ENCODE measurements at places on chromosomes 2 and 18.

DNA sequence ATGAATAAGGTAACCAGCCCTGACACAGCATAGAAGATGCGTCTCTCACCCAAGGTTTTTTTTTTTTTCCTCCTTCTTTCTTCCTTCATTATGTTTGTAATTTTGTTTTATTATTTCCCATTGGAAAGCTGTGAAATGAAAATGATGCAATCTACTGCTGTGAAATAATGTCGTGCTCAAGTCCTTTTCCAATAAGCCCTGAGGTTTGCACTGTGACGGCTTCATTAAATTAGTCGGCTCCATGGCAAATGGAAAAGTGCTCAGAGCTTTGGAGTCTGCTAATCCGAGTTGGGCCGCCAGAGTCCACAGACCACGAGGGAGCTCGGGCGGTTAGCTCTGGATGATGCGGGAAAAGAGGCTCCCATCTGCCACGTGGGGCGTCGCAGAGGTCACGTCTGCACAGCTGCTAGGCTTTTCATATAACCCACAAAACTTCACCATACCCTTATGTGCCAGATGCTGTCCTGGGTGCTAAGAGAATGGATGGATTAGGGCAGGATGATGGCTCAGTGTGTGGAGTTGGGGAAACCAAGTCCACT is 92.3 kb upstream of the CAPN13 start:
- no peak for DNase-seq

- DNase-seq, result no peak
Observed at GRCh38 chr2:28318023-28318422, 74.6 kb upstream of the FOSL2 start.

- DNase-seq, result no peak
Observed at GRCh38 chr2:227401550-227401949, 13.8 kb upstream of the SCYGR1 start.

GRCh38 chr2:131103165-131103564 is 2.0 kb upstream of the PLEKHB2 start:
- no peak for DNase-seq

- peak; percentile 12 for DNase-seq
Observed at GRCh38 chr2:239394346-239394945, 6.4 kb downstream of the HDAC4 start.

- DNase-seq, result no peak
Observed at GRCh38 chr18:55510809-55511208, 77.2 kb downstream of the TCF4 start.

GRCh38 chr2:83067947-83068346 is 1391.1 kb downstream of the SUCLG1 start:
- no peak for DNase-seq

GRCh38 chr18:27959101-27959500 is 217.8 kb downstream of the CDH2 start:
- DNase-seq, result no peak

- no peak for DNase-seq
Observed at GRCh38 chr2:226865273-226865672, 29.4 kb downstream of the RHBDD1 start.

DNA sequence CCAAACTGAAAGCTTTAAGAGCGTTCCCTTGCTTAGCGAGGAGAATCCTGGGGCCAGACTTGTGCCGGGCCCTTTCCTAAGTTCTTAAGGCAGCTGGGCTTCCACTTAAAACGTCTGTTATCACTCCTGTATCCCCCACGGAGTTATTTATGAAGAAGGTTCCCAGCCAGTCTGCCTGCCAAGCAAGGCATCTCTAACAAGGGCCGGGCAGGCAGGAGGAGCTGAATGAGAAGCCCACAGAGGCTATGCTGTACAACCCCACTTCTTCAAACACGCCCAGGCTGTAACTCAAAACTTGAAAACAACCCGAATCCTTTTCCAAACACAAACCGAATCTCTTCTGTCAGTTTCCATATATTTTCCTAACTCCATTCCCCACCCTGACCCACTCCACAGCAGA is 39.0 kb upstream of the ZFP36L2 start:
- no peak for DNase-seq

GRCh38 chr2:201558665-201559064 is 84.6 kb downstream of the TMEM237 start:
- no peak for DNase-seq

GRCh38 chr18:51077217-51077616 is 47.2 kb downstream of the SMAD4 start:
- no peak for DNase-seq

- no peak for DNase-seq
Observed at GRCh38 chr2:144358979-144359541, 160.9 kb downstream of the ZEB2 start.

- no peak for DNase-seq
Observed at GRCh38 chr2:136000502-136000901, 15.1 kb upstream of the DARS1 start.

- DNase-seq, result no peak
Observed at GRCh38 chr2:170086751-170087412, 91.1 kb upstream of the MYO3B start.

GRCh38 chr2:241289597-241289996 is 25.9 kb downstream of the HDLBP start:
- no peak for DNase-seq

- DNase-seq, result no peak
Observed at GRCh38 chr2:201420442-201421113, 30.7 kb downstream of the TRAK2 start.

DNA sequence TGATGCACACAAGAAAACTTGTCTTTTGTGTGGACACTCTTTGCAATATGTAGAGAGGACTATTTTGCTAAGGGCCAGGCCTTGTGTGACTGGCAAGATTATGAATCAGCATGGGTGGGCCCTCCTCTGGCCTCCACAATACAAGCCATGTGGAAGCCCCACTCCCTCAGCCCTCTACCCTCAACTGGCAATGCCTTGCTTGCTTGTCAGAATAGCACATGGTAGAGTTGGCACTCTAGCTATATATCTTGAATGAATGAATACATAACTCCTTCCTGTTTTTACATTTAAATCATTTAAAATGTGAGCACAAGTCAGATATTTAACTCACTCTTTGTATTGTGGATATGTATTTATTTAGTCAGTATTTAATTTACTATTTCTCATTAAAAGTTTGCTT is 805.4 kb upstream of the GYPC start:
- DNase-seq, result no peak

- DNase-seq, result no peak
Observed at GRCh38 chr18:8721716-8722115, 16.4 kb downstream of the MTCL1 start.

GRCh38 chr18:55078303-55078932 is 119.2 kb upstream of the CCDC68 start:
- DNase-seq, result no peak

- no peak for DNase-seq
Observed at GRCh38 chr2:171409436-171409971, 24.3 kb downstream of the METTL8 start.

- DNase-seq, result no peak
Observed at GRCh38 chr2:106851087-106851874, 34.7 kb downstream of the ST6GAL2 start.

DNA sequence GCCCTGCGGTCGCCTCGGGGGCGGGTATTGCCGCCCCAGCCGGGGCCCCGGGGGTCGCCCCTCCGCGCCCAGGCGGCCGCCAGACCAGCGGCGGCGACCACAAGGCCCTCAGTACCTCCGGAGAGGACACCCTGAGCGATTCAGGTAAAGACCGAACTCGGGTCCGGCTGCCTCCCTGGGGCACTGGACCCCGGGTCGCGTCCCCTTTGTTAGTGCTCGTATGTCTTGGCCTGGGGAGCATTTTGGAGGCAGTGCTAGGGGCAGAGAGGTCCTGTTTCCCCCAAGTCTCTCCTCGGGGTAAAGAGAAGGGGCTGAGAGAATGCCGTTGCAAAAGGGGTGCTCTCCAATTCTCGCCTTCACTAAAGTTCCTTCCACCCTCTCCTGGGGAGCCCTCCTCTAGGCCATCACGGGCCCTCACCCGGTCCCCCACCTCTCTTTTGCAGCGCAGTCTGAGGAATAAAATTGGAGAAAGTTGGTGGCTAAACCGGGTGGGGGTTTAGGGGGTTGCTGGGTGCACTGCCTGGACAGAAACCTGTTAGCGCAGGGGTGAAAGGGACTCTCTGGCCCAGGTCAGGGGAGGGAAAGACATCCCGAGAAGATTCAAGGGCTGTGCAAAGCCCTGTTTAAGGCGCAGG is 2.5 kb downstream of the MYCN start:
- DNase-seq, result no peak

DNA sequence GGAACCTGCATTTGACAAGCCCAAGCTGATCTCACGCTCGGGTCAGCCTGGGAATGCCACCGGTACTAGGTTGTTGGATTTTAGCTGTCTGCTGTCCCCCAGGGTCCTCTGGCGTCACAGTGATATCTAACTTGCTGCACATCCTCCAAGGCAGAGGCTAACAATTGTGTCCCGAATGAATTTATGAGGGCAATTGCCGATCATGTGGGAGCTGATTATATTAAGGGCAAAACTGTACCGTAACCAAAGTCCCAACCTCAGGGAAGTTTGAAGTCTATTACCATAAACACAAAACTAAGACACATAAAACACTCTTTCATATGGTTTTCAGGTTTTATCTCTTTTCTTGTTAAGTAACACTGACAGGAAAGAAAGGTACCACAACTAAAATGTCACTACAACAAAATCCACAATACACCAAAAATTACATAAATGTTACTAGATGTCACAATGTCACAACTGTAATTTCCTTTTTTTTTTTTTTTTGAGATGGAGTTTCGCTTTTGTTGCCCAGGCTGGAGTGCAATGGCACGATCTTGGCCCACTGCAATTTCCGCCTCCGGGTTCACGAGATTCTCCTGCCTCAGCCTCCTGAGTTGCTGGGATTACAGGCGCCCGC is 6.7 kb downstream of the UXS1 start:
- no peak for DNase-seq

DNA sequence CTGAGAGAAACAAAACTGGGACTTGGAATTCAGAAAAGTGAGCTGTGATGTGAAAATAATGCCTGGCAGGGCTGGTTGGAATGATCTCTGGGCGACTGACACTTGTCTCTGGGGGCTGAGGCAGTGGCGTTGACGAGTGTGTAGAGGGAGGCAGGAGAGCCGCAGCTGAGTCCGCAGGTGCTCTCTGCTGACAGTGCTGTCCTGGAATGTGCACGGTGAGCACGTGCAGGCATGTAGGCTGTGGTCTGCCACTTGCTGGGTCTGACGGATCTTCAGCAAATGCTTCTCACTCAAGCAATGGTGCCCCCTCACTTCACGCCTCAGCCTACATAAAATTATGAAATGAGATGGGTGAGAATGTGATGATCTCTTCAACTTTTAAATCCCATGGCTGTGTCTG is 38.5 kb upstream of the ATP9B start:
- DNase-seq, result no peak

DNA sequence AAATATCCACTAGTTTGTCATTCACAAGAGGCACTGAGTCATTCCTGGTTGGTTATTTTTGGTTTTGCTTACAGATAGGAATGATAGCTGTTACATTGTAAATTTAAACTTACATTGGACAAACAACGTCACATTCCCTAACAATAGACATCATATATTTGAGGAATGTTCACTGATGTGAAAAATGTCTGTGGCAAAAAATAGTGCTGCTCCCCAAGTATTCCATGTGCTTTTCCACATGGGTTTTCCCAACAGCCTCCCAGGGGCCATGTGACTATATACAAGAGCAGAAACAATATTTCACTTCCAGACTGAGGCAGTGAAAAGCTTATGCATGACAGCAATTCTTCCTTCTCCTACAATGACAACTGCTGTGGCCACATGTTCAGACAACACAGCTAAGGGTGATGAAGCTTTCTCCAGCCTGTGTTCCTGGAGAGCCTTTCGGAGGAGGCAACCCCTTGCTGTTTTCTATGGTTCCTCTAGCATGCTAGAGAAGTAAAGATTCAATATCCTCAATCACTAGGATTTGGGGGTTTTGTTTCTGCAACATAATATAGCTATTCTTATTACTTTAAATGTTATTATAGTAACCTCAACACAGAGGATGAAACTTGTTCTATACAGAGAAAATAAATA is 202.7 kb downstream of the PTH2R start:
- no peak for DNase-seq

DNA sequence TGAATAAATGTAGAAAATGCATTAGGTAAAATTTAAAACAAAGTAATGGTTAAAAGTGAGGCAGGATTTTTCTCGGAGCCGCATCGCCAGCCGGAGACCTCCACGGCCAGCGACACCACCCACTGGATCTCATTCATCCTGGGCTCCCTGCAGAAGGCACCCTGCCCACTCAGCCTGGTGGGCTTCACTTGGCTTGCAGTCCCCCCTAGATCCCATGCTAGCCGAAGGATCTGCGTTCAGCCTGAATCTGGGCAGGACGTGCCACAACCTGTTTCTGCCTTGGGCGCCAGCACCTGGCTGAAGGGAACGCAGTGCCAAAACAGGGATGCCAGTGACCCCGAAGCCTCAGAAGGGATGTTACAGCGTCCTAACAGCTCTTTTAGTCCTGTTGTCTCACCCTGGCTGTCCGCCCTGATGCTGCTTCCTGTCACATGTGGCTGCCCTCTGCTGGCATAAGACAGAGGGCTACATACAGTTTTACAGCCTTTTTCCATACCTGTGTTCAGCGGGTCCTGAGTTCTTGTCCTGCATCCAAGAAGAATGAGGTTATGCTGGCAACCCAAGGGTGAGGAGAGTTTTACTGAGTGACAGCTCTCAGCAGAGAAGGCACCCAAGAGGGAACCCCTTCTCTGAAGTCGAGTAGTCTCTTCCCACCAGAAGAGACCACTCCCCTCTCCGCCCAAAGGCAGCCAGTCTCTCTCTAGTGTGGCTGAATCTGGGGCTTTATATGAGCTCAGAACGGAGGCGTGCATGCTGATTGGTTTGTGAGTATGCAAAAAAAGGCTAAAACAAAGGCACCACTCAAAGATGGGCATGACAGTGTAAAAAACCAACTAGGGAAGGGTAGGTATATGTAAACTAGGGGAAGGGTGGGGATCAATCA is 173.1 kb upstream of the GYPC start:
- DNase-seq, result no peak

GRCh38 chr2:217934321-217935131 is 68.3 kb downstream of the TNS1 start:
- no peak for DNase-seq

DNA sequence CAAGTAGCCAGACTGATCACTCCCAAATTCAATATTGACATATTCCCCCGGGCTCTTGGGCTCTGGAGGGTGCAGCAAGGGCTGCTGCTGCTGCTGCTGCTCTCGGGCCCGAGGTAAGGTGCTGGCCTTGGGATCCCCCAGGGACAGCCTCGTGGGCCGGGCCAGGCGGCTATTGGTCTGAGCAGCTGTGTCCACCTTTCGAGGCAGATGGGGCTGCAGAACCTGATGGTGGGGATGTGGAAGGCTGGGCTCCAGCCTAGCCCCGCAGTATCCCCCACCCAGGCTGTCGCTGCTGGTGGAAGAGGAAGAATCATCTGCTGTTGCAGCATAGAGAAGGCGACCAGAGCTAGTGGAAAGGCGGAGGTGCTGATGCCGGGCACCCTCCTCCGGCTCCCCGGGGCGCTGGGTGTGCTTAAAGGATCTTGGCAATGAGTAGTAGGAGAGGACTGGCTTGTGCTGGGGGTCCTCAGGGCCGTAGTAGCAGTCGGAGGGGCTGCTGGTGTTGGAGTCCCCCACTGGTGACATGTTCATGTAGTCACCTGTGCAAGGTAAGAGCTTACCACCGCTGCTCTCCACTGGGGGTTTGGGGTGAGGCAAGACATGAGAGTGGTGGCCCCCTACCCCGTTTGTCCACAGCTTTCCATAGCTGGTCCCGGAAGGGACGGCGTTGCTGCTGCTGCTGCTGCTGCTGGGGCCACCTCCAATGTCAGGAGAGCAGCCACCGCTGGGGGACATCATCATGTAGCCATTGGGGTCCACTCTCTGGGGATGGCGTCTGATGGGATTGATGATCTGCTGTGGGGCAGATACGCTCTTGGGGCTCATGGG is 3.4 kb downstream of the IRS1 start:
- DNase-seq, result no peak

- DNase-seq, result no peak
Observed at GRCh38 chr2:76975752-76976151, 546.4 kb downstream of the LRRTM4 start.
